Occipital lobe (tissue), 3 donors: ENCODE measurements at places on chromosomes 12 and 14.

DNA sequence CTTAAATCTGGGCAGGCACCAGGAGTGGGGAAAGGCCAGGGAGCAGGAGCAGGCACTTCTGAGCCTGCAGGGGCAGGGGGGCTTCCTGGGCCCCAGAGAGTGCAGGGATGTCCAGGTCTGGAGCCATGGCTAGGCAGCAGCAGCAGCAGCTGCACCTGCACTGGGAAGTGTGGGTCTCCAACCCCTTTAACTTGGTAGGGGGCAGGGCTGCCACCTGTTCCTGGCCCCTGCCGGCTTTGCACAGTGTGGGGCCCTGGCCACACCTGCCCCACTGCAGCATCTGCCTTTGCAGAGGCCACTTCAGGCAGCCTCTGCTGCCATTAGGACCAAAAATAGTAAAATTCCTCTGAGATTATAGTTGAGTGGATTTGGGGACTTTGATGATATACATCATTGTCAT is 138.5 kb downstream of the SLC16A7 start:
- no peak for DNase-seq

- no peak for DNase-seq
Observed at GRCh38 chr14:74141703-74142102, 56.9 kb downstream of the LIN52 start.

GRCh38 chr12:123696207-123696606 is 15.9 kb upstream of the ATP6V0A2 start:
- DNase-seq: no peak

- no peak for DNase-seq
Observed at GRCh38 chr12:92729773-92730305, 27.1 kb downstream of the PLEKHG7 start.

DNA sequence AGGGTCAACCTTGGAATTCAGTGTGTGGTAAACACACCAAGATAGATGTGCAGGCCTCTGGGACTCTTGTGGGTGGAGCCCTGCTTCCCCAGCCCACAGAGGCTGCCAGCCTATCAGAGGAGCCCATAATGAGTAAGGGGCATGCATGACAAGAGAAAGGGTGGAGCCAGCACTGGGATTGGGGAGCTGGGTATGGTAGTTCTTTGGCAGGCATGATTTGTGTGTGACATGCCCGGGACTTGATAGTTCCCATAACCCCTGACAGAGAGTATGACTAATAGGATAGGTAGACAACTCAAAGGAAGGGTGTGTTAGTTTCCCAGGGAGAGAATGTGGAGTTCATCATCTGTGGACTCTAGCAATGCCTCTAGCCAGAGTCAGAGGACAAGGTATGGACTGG is 143.0 kb downstream of the EMP1 start:
- DNase-seq: no peak
